ENCODE measurements at places on chromosomes 4 and X. TPM values are rescaled to one million over a fixed set of nuclear protein-coding genes. Genes with fewer than 3 reads are reported as not detected.

The CAPN6 gene
- 0.27 TPM for total RNA-seq

The FAM53A gene
- total RNA-seq = 1.1 TPM

The CENPVL2 gene
- total RNA-seq = 0.96 TPM

The VSIG4 gene
- 0.54 TPM for total RNA-seq

The CXCL3 gene
- 7.3 TPM for total RNA-seq

The NPY1R gene
- 1.7 TPM for total RNA-seq

The MID1IP1 gene
- 63.5 TPM for total RNA-seq

The ADH1A gene
- not detected for total RNA-seq

The CXCL5 gene
- total RNA-seq = 22.0 TPM

DNA sequence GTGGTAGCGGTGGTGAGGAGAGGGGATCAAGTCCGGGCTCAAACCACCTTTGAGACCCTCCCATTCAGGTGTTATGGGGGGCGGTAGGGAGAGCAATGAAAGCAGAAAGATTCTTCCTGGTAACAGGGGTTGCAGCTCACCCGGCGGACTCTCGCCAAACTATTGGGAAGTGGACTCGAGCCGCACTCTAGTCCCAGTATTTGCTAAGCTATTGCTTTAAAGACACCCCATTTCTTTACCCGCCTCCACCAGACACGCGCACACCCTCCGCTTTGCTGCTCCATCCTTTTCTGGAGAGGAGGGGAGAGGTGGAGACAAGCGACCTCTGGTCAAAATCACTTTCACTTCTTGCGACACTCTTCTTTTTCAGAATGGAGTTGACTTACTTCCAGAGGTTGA, 625 bp upstream of the GABRA4 start:
- no peak for DNase-seq

DNA sequence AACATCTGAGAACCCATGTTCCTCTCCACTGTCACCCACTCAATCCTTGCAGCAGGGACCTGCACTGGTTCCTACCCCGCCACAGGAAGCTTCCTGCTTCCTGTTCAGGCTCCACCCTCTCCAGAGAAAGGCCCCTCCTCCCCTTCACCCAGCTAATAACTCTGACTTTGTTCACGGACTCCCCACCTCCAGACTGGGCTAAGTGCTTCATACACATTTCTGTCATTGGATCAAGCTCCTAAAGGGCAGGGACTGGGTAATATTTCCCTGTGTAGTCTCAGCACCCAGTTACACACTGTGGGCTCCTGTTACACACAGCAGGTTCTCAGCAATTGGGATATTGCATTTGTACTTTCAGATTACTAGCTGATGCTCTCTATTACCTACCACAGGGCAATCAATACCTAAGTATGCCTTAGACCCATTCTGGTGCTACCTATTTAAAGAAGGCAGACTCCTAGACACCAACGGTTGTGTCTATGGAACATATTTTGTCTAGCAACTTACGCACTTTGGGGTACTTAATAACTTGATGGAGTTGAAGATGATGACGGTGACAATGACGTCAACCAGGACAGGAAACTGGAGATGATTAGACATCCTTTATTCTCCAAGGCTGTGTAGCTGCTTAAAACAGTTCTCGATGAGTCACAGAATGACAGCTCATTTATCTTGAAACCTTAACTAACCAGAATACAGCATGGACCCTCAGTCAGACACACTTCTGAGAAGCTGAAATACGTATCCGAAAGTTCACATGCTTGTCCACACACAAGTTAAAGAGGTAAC, 58.1 kb downstream of the MAML3 start:
- DNase-seq = peak; percentile 87

GRCh38 chr4:72846280-72847111, 223.0 kb downstream of the COX18 start:
- no peak for DNase-seq

DNA sequence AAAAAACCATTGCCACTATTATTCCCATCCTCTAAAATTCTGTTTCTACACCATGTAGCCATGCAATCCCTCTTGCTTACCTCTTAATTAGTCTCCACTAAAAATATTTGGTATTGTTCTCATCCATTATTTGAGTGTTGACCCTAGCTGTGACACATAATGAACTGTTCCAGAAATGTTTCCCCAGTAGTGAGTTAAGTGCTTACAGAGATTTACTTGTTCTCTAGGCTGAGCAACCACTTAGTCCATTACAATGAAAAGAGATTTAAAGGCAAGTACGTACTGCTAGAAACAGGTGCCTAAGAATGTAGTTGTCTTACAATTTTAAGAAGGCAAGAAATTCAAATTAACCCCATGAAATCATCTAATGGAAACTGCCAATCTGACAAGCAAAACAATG, 112.7 kb upstream of the PTPN13 start:
- no peak for DNase-seq

DNA sequence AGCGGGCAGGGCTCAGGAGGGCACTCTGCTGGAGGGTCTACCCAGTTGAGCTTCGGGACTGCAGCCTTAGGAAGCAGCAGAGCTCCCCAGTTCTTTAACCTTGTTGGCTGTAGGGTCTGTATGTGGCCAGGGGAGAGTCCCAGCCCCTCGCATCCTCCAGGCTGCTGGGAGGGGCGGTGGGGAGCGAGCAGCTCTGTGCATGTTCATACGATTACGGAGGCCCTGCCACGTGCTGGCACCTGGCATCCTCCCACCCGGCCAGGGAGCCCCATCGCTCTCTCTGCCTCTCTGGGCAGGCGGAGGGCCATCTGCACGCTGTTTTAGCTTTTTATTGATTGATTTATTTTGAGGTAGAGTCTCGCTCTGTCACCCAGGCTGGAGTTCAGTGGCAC, 21.2 kb downstream of the NSG1 start:
- no peak for DNase-seq

DNA sequence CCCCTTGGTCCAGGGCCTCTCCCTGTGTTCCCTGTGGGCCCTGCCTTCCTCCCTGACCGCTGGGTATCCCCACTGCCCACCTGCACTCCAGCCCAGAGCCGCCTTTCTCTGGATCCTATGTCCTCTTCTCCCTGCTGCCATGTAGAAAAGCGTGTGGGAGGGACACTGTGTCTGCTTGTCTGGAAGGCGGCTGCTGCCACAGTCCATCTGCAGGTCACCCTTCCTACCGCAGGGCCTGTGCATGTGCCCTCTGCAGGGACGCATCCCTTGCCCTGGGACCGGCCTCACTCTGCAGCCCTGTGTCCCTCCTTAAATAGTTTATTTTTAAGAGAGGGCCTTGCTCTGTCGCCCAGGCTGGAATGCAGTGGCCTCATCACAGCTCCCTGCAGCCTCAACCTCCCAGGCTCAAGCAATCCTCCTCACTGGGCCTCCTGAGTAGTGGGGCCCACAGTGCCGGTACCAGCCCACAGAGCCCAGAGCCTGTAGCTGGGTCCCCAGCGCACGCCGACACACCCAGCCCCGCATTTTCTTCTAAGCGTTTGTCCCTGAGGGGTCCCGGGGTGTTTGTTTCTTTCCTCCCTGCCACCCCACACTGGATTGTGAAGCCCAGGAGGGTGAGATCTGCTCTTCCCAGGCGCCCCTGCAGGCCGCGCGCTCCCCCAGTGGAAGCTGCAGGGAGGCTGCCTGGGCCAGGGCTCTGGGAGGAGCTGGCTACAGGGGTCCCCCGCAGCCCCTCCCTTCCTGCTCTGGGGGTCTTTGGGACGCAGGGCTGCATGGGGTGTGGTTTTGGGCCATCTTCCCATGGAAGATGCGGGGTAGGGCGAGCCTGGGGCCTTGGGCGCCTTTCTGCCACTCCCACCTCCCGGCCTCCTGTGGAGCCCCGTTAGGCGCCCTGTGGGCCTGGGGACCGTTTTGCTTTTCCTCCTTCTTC, 12.8 kb upstream of the NAT8L start:
- no peak for DNase-seq

DNA sequence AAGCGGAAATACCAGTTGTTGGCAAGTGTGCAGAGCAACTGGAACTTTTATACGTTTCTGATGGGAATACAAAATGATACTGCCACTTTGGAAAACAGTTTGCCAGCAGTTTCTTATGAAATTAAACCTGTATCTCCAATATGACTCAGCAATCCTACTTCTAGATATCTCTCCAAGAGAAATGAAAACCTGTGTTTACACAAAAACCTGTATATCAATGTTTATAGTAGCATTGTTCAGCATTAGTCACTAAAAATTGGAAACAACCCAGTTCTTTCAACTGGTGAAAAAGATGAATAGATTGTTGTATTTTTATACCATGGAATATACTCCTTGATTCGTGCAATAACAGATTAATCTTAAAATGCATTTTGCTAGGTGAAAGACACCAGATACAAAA, 26.8 kb downstream of the ATP7A start:
- no peak for DNase-seq

DNA sequence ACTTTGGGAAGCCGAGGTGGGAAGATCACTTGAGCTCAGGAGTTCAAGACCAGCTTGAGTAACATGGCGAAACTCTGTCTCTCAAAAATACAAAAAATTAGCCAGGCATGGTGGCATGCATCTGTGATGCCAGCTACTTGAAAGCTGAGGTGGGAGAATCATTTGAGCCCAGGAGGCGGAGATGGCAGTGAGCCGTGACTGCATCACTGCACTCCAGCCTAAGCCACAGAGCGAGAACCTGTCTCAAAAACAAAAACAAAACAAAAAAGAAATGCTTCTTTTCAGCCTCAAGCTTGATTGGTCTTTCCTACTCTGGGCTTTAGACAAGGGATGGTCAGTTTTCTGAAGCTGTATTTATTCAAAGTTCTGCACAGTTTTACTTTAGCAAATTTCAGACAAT, 15.8 kb upstream of the DHRSX start:
- DNase-seq = no peak

DNA sequence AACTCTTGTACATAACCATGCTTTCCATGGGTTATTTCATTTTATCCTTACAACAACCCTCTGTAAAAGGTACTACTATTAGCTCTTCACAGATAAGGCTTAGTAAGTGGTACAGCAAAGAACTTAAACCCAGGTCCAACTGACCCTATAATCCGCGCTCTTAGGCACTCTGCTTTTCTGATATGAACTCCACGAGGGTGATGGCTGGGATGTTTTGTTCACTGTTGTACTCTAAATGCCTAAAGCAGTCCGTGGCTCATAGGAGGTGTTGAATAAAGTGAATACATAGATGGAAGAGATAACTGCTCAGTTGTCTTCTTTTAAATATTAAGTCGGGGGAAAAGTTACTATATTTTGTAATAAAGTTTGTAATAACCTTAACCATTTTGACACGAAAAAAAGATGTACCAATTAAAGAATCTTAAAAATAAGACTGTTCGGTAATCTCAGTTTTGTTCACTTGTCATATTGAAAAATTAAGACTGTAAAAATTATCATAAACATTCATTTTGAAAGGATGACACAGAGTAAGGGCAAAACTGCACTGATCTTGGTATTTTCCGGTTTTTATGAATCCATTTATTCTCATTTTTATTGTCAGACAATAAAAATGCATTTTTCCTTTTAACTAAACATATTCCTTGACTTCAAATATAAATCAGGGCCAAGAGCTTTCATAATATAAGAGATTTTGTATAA, 166.5 kb downstream of the FBXW7 start:
- no peak for DNase-seq

DNA sequence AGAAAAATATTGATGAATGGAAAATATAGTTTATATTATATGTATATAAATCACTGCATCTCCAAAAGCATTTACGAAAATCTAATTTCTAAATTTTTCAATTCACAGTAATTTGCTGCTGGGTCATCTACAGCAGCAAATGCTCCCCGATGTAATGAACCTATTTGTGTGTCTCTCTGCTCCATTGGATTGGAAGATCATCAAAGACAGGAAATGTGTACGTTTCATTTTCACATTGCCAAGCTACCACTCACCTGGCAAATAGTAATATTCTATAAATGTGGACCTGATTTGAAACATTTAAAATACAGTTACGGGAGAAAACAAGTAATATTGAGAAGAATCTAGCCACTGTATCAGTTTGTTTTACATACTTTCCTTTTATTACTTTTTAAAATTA, 317.7 kb downstream of the PAPSS1 start:
- no peak for DNase-seq

- no peak for DNase-seq
Measured at GRCh38 chr4:153651587-153651986, 32.5 kb upstream of the TLR2 start.

GRCh38 chr4:7650606-7651385, 216.1 kb upstream of the PSAPL1 start:
- DNase-seq = no peak

- no peak for DNase-seq
Measured at GRCh38 chr4:8308856-8309771, 39.6 kb downstream of the HTRA3 start.

- DNase-seq = no peak
Measured at GRCh38 chrX:27597508-27597907, 7.4 kb downstream of the DCAF8L2 start.

DNA sequence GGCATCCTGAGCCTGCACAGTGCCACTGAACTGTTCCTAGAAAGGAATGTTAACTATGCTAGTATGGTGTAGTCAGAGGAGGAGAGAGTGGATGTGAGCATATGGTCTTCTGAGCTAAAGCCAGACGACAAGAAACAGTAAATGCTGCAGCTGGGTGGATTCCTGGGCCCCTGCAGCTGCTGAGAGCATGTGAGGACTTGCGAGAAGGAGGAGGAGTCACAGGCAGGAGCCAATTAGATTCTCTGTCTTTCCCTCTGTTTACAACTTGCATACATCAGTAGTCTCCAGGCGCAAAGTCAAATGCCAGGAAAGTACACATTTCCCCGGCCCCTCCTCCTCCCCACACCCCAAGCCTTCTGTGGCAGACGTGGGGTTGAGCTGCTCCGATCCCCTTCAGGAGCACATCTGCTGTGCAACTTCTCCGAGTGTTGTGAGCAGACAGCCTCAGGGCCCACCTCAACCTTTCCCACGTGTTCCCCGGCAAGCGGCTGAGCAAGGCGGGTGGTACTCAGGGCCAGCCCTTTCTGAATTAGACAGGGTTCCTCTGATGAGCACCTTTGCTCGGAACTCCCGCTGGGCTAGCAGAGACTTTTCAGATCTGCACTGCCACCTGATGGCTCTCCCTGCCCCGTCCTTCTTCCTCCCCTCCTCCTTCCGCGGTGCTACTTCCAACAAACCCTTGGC, 108.7 kb upstream of the ATP6AP2 start:
- DNase-seq = peak; percentile 58

GRCh38 chrX:120769576-120770341, 105.9 kb downstream of the CT47B1 start:
- DNase-seq = peak; percentile 21

DNA sequence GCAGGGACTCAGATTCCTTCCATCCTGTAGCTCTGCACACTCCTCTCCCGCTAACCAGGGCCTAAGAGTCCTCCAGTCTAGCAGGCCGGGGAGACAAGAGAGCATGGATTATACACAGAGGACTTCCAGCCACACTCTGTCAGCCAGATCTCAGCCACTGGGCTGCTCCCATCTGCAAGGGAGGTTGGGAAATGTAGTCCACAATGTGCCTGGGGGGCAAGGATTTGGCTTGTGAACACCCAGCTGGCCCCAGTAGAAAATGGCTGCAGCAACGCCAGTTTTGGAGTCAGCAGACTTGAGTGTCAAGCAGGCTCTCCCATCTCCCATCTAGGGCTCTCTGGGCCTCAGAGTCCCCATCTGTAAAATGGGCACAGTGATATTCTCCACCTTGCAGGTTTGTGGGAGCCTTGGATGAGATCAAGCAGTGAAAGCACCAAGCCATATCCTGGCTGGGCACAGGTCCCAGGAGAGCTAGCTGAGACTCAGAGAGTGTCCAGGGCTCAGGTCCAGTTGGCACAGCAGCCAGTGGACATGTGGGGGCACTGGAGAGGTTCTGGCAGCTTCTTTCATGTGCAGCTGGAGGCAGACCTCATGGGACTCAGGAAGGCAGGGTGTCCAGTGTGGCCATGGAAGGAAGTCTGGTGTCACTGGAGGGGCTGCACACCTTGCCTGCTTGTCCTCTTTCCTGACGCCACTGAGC, 14.6 kb downstream of the PSAPL1 start:
- no peak for DNase-seq

GRCh38 chrX:148499638-148500422, 587 bp upstream of the AFF2 start:
- DNase-seq = no peak
